ENCODE measurements at places on chromosomes 5 and 9.

DNA sequence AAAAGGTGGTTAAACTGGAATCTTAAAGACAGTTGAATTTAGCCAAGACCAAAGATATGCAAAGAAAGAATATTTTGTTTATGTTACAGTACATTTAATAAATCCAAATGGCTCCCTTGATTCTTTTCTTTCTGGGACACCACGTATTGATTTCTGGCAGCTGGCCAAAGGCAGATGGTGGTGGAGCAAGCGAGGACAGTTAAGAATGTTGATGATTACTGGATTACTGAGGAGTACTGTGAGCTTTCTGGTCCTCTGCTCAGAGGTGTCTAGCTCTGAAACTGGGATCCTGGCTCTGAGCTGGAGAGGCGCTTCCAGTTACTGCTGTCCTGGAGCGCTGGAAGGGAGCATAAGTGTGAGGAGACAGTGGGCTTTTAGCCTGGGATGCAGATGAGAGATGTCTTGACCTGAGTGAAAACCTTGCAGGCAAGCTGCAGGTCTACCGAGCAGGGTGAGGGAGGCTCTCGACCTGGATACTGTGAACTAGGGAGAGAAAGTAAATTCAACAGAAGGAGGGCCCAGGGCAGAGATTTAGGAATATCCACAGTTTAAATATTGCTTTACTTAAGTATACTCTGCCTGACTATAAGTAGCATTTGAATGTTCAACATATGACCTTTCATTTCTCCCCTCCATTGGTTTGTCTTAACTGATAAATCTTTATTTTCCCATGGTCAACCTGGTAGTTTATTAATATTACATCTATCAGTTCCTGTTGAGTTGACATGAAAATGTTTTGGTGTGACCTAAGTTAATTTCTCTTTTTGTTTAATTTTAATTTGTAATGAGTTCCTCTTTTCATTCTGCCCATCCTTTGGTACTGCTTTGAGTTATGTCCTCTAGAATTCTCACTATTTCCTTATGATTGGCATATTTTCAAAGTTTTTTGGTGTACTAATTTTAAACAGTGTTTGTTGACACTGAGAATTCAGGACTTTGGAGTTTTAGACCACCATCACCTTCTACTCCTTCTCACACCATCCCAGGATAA, 3.7 kb downstream of the SYK start:
- no peak for DNase-seq

DNA sequence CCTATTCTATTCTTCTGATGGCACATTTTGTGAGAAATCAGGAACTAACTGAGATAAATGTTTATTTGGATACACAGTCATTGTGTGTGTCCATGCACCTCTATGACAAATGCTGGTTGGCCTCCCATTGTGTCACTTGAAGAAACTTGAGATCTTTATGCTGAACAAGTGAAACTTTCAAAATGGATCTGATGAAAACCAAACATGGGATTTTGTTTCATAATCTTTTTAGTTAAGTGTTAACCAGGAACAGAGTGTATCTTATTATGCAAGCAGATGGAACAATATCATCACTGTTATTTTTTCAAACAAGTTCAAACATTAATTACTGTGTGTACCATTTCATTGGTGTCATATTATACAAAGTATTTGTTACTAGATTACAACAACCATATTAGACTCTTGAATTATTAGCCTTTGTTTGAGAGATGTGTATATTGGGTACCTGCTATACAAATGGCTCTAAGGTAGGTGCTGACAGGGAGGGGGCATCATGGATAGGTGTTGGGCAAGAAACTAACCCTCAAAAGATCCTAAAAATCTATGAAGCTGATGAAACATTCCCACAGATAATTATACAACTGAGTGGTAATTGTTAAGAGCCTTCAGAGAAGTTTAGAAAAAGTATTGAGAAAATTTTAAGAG, 159.8 kb downstream of the PALM2AKAP2 start:
- no peak for DNase-seq

- DNase-seq = no peak
Observed at GRCh38 chr9:134053401-134053871, 14.4 kb downstream of the BRD3 start.

- DNase-seq = no peak
Observed at GRCh38 chr5:71471193-71471592, 15.7 kb downstream of the BDP1 start.

DNA sequence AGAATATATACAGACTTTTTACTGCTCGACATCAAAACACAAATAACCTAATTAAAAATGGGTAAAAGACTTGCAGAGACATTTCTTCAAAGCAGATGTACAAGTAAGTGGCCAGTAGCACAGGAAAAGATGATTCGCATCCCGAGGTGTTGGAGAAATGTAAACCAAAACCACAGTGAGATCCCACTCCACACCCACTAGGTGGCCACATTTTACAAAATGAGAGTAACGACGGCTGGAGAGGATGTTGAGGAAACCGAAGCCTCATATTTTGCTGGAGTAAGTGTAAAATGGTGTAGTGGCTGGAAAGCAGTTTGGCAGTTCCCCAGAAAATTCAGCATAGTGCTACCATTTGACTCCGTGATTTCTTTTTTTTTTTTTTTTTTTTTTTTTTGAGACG, 21.3 kb upstream of the GBGT1 start:
- peak; percentile 71 for DNase-seq

DNA sequence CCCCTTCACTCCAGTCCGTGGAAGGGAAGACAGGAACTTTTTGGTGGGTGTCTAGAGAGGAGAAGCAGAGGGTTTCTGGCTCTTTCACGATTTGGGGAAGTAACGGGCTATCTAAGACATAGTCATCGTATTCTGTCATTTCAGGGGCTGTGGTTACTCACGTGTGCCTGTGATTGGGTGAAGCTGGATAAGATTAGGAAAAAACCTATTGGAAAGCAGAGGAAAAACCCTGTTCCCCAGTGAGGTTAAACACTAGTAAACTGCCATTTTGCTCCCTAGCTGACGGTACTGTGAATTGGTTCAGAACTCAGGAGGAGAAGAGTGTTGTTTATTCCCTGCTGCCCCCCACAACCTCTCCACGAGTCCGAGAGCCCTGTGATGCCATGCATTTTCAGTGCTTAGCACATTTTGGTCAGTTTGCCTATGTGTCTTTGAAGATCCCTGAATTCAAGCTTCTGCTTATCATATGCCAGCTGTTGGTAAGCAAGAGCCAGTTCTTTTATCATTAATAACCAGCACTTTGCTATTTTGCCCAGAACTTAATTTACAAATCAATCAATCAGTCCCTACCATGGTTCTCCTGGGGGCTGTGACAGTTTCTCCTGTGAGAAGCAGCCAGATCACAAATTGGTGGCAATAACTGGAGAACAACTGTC, 45.1 kb upstream of the ROR2 start:
- no peak for DNase-seq

DNA sequence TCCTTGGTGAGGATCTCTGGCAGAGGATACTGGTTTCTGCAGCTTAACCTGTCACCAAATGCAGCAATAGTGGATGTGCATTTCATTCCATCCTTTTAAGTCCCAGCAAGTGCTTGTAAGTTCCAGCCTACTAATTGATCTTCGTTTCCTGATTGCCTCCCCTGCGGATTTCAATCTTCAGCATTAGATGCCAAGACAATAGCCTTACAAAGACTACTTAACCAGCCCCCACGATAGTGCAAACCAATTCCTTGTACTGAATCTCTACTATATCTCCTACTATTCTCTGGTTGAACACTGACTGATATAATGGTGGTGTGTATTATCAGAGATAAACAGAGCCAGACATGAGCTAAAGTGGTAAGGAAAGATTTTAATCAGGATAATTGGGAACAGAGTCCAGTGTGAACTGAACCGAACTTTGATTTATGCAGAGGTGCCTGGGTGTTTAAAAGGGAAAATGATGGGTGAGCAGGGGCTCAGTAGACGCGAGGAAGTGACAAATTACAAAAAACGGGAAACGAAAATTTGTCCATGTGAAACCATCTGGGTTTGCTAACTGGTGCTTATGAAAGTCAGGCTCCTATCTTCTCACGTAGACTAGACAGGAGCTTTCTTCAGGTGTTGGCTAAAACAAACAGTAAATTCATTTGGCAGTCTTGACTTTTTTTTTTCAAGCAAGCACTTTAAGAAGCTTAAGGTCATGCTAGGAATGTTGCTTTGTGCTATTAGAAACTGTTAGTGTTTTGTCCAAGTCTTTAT, 106.9 kb upstream of the ST8SIA4 start:
- DNase-seq = no peak

DNA sequence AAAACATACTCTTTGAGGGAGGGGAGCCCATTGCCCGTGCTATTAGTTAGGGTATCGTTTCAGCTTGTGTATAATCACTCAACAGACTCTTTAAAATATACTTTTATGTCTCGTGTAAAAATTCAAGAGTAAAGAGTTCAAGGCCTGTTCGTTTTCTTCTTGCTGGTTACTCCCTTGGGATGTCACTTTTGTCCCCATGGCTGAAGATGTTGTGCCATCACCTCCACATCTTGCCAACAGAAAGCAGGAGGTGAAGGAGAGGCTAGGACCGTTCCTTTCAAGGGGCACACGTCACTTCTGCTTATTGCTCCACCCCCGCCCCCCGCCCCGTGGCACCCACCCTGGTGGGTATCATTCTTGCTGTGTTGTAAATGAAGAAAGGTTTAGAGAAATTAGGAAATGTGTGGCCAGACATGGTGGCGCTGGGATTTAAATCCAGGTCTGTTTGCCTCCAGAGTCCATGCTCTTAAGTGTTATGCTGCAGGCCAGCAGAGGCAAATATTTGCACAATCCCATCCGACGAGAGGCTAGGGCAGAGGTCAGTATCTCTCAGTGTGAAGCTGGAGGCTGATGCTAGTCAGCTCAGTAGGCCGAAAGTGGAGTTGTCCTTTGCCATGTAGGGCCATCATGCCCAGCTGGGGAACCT, 3.0 kb downstream of the MLANA start:
- no peak for DNase-seq

GRCh38 chr9:89837934-89838310, 233.1 kb downstream of the GADD45G start:
- no peak for DNase-seq

DNA sequence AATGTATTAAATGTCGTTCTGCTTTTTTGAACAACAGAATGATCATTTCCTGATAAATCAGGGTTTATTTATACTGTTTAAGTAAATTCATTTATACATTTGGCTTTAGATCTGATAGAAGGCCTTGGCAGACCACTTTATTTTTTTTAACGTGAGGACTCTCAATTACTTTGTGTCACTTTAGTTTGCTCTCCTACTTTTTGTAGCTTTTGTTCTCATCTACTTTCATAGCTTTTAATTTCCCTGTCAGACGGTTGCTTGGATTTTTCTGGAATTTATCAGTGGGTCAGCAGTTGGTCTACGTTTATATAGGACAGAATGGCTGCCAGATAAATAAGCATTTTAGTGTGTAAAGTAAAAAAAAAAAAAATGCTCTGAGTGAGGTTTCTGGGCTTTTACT, 902.3 kb upstream of the DMAC1 start:
- no peak for DNase-seq

GRCh38 chr9:71791875-71792274, 23.6 kb upstream of the CEMIP2 start:
- DNase-seq = no peak

DNA sequence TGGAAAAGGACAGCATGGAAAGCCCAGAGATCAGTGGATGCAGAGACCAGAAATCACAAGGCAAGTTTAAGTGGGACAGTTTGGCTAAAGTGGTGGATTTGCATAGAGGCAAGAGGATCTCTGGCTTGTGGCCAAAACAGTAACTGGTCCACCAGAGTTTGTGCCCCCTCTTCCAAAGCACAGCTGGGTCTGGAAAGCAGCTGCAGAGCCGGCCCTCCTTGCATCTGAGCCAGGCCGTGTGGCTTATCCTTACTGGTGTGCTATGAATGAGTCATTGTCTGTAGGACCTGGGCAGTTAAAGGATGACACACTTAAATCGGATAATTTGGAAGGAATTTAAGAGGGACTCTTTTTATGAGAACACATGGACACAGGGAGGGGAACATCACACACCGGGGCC, 146.6 kb downstream of the PIP5K1B start:
- no peak for DNase-seq

- no peak for DNase-seq
Observed at GRCh38 chr5:175279506-175279905, 164.5 kb downstream of the DRD1 start.

DNA sequence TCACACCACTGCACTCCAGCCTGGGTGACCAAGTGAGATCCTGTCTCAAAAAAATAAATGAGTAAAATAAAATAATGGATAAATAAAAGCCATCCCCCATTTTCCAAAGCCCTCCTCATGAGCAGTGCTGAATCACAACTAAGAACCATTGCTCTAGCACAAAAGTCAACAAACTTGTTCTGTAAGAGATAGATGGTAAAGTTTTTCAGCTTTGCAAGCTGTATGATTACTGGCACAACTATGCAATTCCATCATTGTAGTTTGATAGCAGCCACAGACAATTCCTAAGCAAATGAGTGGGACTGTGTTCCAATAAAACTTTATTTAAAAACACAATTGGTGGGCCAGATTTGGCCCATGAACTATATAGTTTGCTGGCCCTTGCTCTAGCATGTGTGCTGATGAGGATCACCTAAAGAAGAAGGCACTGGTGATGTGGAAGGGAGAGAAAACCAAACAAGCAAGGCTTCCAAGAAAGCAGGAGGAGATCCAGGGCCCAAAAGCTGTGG, 64.6 kb downstream of the NEURL1B start:
- DNase-seq = peak; percentile 48

DNA sequence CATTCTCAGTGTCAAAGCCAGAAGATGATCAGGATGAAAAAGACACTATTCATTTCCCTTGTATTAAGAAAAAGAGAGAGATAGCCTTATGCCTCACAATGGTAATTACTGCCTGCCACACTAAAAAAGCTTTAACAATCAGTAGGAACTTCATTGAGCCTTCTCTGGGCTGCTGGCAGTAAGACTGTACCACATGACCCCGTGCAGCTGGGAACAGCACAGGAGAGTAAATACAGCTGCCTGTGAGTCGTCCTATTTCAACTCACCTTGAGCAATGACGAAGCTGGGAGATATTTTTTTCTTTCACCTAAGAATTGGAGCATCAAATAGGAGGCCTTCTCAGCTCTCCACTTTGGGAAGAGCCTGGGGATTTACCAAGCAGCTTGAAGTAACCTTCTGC, 316.3 kb downstream of the GABRB2 start:
- DNase-seq = no peak

- DNase-seq = no peak
Observed at GRCh38 chr5:133059621-133060020, 7.8 kb downstream of the HSPA4 start.

DNA sequence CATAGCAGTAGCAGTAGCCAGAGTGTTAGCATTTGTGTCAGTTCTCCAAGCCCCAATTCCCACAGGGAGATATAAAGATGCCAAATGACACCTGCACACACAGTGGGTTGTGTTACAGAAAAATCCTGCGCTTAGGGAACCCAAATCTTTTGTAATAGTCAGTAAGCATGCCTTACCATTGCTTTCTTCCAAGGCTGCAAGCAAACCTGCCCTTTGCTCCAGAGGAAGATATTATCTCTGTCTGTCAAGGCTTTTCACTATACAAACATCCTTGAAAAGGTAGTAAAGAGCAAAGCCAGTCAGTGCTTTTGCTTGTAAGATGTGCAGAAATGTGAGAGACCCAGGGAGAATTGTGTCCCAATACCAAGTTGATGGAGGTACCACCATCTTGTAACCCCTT, 2.9 kb downstream of the ANKDD1B start:
- DNase-seq = no peak

All from HFFc6 (cell line).